ENCODE measurements at places on chromosomes 7 and 10.

- no peak for DNase-seq
Measured at GRCh38 chr10:32627183-32627582, 181.2 kb downstream of the CCDC7 start.

- peak; percentile 26 for DNase-seq
Measured at GRCh38 chr10:68543004-68543918, 15.9 kb upstream of the SLC25A16 start.

GRCh38 chr7:10860516-10860915, 113.2 kb upstream of the PHF14 start:
- DNase-seq: no peak

DNA sequence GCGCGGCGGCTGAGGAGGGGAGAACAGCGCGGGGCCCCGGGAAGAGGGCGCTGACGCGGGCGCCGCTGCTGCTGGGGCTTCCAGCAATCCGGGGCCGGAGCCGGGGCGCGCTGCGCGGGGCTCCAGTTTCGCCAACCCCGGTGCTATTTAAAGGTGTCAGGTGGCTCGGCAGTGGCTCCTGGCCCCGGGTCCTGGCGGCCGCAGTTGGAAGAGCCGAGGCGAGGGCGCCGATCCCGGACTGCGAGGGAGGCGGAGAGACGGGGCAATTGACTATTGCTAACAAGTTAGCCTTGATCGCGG, 347 bp downstream of the LBX1 start:
- no peak for DNase-seq

- DNase-seq: no peak
Measured at GRCh38 chr10:124008681-124009080, 84.7 kb downstream of the CHST15 start.

DNA sequence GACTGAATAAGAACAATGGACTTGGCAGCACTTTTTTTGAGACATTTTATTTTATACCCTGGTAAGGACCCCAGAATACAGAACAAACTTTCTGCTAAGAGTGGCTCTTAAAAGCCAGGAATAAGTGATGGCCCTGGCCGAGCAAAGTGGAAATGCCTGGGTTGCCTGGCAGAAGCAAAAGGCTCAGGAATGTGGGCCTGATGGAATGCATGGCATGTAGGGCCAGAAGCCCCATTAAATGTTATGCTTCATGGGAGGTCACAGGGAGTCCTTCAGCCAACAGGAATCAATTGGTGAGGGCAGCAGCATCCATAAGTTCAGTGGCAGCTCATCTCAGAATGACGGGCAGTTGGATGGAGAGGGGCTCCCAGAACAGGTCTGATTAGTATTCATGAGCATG, 301.5 kb upstream of the CACNA2D1 start:
- DNase-seq: no peak

All from RPMI8226 (cell line).